WERI-Rb-1 (cell line): ENCODE measurements at places on chromosomes 7 and 10.

GRCh38 chr7:141455723-141456122 is 95.5 kb upstream of the AGK start:
- DNase-seq = no peak

- DNase-seq = no peak
Observed at GRCh38 chr7:151590071-151590849, 70.6 kb upstream of the RHEB start.

DNA sequence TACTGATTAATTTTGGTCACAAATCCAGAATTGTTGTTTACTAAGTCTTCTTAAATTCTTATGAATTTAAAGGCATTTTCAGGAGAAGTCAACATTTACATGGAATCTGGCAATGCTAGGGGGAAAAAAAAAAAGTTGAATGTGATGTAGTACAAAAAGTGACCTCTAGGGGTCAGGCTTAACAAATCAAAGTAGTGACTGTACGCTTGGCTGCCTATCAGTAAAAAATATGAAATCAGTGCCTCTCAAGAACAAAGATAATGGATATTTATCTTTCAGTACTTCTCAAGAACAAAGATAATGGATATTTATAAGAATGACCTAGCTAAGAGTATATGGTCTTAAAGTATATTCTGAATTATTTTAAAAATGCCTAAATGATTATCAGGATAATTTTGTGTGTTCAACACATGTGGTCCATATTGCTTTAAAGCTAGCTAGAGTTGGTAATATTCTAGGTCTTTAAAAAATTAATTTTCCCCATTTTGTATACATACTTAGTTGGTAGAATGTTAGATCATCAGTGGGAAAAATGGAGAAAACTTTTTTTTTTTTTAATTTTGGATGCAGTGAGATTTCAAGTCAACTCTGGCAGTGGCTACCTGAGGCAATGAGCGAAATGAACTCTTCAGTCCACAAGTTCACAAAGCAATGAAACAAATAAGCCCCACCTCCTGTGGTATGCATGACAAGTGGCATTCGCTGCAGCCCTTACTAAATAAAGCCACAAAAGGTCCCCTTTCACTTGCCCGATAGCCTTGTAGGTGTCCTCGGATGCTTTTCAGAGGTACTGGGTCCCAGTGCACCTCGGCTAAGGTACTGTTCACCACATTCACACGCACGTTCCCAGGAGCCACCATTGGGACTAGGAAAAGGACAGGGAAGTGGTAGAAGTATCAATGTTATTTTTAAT is 51.2 kb upstream of the LAMB4 start:
- no peak for DNase-seq

DNA sequence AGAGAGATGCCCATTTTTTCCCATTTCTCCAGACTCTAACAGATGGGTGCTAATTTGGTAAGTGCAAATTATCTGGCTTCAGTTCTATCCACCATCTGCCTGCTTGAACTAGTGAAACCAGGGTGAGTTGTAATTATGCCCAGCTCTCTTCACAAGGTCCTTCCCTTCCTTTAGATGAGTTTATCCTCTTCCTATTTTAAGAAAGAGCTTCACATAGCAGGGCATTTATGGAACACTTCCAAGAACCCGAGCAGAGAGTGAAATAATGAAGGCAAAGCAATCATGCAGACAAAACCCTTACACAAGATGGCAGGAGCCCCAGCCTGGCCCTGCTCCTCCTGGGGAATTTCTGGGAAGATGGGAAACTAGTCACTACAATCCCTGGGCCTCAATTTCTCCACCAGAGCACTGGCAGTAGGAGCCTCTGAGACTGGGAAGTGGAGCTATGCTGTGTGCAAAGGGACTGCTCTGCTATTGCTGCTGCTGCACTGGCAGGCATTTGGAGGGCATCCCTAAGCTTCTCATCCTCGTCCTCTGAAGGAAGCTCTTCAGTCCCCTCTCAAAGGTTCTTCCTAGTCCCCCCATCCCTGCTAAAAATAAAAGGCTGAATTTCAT is 33.7 kb upstream of the PLXNA4 start:
- no peak for DNase-seq

- DNase-seq = peak; percentile 59
Observed at GRCh38 chr7:98862716-98863420, 6.9 kb downstream of the TMEM130 start.

GRCh38 chr10:11683529-11684320 is 58.5 kb upstream of the ECHDC3 start:
- DNase-seq = no peak

DNA sequence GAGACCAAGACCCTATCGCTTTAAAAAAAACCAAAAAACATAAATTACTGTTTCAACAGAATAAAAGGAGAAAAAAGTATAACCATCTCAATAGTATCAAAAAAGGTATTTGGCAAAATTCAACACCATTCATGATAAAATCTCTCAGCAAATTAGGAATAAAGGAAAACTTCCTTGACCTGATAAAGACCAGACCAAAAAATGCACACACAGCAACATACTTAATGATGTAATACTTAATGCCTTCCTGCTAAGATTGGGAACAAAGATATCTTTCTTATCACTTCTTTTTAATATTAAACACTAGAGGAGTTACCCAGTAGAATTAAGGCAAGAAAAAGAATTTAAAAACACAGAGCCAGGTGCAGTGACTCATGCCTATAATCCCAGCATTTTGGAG is 79.3 kb downstream of the CNOT4 start:
- no peak for DNase-seq

GRCh38 chr10:64344211-64344610 is 823.0 kb downstream of the REEP3 start:
- no peak for DNase-seq

DNA sequence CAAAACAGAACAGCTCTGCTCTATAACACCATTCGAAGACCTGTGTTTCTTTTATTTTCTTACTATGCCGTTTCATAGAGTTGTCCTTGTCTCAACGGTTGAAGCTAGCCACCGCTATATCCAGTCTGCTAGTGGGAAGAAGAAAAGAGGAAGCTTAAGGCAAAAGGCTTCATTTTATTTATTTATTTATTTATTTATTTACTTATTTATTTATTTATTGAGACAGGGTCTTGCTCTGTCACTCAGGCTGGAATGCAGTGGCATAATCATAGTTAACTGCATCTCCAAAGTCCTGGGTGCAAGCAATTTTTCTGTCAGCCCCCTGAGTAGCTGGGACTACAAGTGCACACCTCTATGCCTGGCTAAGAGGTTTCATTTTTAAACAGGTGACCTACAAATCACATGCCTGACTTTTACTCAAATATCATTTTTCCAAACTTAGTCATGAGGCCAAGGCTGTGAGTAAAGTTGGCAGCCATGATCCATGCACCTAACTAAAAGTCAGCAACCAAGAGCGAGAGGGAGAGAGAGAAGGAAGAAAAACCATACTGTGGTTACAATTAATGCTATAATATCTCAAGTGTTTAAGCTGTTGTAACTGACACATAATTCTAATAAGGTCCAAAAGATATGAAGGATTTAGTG is 1305.3 kb upstream of the LRRTM3 start:
- DNase-seq = no peak

- no peak for DNase-seq
Observed at GRCh38 chr10:5885619-5886018, 4.1 kb downstream of the ANKRD16 start.

GRCh38 chr10:83603708-83604107 is 535.6 kb upstream of the GHITM start:
- DNase-seq = no peak

DNA sequence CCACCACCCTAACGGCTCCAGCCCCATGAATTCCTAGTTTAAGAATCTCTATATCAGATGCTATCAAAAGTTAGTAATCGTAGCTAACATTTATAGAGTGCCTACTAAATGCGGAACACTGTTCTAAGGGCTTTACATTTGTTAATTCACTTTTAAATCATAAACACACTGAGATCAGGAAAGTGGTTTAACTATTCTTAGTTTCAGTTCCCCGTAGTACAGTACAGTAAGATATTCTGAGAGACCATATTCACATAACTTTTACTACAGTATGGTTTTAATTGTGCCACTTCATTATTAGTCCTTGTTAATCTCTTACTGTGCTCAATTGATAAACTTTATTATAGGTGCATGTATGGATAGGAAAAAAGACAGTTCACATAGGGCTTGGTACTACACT is 22.5 kb downstream of the SYPL1 start:
- DNase-seq = no peak

GRCh38 chr10:77925795-77926565 is 575 bp downstream of the DLG5 start:
- DNase-seq = peak; percentile 66

DNA sequence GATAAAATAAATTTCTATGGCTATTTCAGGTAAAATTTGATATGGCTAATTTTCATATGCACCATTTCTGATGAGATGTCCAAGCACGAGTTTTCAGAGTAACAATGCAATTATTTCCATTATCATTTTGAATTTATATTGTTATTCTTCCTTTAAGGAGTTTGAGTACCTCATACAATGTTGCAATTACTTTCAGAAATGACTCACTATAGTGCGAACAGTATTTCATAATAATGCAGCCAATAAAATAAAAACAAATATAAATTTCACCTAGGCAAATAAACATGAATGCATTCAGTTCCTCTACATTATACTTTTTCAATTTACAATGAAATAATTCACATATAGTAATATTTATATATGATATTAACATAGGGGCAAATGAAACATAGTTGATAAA is 78.8 kb upstream of the LRRN3 start:
- DNase-seq = no peak

- no peak for DNase-seq
Observed at GRCh38 chr7:44633254-44634186, 27.1 kb downstream of the OGDH start.

DNA sequence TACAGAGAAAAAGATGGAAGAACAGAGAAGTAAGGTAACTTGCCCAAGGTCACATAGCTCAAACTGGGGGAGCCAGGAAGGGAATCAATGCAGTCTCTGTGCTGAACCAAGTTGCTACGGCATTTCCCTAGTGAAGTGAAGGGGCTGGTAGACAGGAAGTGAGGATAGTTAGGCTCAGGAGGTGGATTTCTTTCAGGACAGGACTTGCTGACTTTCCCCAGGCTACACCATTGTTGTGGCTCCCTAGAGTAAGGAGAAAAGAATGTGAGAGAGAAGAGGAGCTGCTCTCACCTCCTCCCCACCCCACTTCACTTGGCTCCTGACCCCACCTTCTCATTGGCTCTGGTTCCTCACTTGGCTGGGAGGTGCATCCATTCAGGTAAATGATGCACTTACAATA is 316.9 kb downstream of the INHBA start:
- no peak for DNase-seq

DNA sequence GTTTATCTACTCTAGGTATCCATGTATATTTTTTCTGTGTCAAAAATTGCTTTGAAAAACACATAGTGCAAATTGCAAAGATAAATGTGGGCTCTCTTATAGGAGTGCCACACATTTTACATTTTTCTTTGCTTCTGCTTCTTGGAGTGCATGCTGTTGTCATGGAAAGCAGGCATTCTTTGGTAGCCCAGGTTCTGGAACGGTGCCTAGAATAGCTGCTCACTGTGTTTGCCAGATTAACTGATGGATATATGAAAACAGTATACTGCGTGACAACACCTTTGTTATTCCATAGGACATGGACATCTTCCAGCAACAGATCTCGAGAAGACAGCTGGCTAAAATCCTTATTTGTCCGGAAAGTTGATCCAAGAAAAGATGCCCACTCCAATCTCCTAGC is 13.4 kb downstream of the NIPSNAP2 start:
- no peak for DNase-seq
